ENCODE measurements at places on chromosomes 5 and 9. TPM values are rescaled to one million over a fixed set of nuclear protein-coding genes. Genes with fewer than 3 reads are reported as not detected.

Gene PPWD1
- 16.4 TPM for polyA plus RNA-seq

Gene KCNT1
- polyA plus RNA-seq, result not detected

GRCh38 chr5:143401227-143402016 lies 2.1 kb downstream of the NR3C1 start:
- no peak for DNase-seq

GRCh38 chr5:96880444-96881164 lies 4.3 kb downstream of the ERAP2 start:
- no peak for DNase-seq

DNA sequence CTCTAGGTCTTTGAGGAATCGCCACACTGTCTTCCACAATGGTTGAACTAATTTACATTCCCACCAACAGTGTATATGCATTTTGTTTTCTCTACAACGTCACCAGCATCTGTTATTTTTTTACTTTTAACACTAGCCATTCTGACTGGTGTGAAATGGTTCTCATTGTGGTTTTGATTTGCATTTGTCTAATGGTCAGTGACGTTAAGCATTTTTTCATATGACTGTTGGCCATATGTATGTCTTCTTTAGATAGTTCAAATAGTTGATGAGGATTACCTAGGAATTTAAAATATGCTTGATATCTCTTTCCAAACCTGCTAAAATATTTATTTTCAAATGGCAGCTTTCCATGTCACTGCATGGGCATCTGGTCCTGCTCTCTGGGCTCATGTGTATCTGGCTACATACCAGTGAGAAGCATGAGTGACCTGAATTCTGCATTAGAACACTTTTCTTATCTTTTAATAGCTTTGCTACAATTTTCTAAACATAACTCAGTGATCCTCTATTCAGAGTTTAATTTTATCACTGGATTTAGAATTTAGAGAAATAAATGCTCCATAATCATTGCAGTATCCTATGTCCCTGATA lies 95.8 kb upstream of the ADAMTS16 start:
- DNase-seq, result no peak

DNA sequence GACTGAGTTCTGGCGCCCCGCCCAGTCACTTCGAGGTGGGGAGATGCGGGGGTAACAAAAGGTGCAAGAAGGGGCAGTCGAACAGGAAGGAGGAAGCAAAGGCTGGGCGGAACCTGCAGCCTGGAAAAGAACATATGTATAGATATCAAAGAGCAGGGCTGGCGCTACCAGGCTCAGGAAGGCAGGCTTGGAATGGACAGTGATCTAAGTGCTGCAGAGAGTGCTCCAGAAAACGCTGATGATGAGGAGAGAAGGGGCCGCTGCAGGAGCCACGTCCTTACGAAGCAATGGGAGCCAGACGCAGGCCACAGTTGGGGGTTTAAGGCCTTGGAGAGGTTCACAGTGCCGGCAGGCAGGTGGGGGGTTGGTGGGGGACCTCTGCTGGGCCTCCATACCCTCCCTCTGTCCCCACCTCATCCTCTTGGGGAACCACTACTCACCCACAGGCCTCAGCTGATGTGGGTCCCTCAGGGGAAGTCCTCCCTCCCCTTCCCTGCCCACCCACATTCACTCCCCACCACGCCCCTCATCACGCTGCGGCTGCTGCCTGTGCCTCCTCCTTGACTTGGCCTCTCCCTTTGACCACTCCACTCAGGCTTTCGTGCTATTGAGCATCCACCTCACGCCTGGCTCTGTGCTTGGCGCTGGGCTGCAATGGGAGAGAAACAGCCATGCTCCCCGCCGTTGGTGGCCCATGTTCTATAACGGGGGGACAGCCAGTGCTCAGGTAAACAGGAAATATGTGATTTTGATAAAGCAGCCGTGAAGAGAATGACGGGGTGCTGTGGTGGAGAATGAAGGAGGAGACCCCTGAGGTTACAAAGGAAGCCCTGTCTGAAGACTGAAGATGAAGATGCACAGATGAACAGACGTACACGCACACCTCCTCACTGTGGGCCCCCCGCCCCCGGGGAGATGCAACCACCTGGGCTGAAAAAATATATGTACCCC lies 40.5 kb upstream of the RPL26L1 start:
- DNase-seq, result peak; percentile 68

Gene G3BP1
- 129 TPM for polyA plus RNA-seq

DNA sequence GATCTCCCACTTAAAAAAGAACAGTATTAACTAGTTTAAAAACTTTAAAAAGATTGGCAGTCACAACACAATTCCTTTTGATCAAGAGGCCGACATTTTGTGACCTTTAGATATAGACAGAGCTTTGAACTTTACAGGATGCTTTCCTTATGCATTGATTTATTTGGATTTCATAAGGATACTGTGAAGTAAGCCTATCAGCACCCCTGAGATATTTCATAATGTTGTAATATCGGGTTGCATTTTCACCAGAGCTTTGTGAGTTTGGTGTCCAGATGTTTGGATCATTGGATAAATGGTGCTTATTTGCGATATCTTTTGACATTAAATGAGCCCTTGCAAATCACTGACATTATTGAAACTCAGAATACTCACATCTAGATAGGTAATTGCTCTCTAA lies 7.7 kb downstream of the PALM2AKAP2 start:
- DNase-seq, result no peak

GRCh38 chr9:68720656-68721313 lies 15.7 kb downstream of the PIP5K1B start:
- no peak for DNase-seq

GRCh38 chr9:133160742-133161546 lies 2.8 kb downstream of the GBGT1 start:
- DNase-seq, result peak; percentile 38

DNA sequence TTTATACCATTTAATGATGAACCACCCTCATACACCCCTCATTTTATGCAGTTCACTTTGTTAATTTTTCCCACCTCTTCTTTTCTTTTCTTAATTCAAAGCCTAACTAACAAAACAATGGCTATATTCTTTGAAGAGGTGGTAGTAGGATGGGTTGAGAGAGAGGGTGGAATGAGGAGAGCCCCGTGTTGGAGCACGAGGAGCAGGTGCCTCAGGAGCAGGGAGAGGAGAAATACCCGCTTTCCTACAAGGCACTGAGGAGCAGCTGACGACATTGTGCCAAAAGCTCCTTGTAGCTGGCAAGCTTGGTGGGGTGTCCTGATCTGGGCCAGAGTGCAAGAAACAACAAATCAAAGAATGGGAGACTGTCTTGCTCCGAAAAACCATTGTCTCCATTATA lies 129.6 kb downstream of the HTR4 start:
- no peak for DNase-seq

Gene PCDHGC5
- polyA plus RNA-seq, result not detected

DNA sequence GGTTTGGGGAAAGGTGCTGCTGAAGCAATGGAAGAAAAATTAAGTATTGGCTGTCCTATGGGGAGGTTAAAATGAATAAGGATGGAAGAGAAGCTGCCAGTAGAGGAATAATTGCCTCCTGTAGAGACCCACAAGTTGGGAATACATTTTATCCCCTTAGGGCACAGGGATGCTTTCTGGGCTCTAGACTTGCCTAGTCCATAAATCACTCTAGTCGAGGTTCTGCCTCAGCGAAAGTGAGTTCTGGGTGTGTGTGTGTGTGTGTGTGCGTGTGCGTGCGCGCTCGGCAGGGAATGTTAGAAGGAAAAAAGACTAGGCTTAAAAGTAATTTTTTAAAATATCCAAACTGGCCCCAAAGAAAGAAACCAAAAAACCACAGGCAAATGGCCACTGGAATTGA lies 291.6 kb downstream of the DOCK8 start:
- no peak for DNase-seq

GRCh38 chr9:102796244-102796643 lies 198.9 kb upstream of the CYLC2 start:
- DNase-seq, result no peak

DNA sequence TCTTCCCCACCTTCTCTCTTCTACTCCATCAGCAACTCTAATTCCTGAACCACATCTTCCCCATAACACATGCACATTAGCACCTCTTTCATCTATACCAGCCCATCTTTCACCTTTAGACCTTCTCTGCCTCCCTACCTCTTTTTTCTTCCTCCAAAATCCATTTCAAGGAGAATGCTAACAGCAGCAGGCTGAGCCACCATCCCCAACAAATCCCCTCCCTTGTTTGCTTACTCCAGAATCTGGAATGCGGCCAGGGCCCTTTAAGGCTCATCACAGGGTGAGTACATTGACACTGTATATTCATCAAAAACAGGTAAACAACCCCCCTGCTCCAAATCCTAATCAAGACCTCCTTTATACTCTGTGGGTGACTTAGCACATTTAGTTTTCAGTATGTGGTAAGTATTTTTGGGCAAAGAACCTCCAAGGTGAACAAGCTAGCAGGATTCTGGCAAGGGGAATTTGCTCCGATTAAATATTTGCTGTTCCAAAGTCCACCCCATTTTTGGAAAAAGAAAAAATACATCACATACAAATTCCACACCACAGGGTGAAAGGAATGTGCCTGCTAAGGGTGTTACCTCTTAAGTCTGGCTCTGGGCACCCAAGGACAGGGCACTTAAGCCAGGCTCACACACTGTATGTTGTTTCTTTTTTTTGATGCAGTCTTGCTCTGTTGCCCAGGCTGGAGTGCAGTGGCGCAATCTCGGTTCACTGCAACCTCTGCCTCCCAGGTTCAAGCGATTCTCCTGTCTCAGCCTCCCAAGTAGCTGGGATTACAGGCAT lies 71.4 kb downstream of the SERINC5 start:
- no peak for DNase-seq

DNA sequence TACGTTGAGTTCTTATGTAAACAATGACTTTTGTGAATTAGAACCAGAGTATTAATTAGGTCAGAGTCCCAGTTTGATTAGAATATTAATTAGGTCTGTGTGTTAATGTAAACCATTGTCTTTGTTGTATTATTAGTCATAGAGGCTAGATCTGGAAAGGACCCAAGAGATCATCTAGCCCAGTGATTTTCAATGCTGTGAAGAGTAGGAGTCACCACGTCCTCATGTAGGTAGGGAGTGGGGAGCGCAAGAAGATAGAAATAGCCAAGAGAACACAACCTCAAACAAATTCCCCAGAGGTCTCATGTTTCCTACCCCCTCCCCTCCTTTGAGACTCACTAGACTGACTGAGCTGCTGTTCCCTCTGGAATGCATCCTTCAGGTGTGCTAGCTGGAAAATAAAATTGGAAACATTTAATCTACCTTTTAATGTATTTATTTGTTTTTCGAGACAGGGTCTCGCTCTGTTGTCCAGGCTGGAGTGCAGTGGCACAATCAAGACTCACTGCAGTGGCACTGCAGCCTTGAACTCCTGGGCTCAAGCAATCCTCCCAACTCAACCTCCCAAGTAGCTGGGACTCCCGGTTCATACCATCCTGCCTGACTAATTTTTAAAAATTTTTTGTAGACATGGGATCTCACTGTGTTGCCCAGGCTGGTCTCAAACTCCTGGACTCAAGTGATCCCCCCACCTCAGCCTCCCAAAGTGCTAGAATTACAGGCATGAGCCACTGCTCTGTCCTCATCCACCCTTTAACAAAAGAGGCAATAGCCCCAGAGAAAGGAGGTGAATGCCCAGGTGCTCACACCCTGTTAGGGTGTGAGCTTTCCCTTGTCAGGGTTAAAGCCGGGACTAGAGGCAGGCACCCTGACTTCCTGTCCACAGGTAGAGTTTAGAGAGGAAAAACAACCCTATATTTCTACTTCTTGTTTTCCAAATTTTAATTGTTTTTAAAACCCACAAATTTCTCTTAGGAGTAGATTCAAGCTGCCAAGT lies 92.9 kb downstream of the INIP start:
- no peak for DNase-seq

Gene SH2D3C
- 18.7 TPM for polyA plus RNA-seq

Gene GNA14
- polyA plus RNA-seq, result not detected

Gene PANK3
- 13.1 TPM for polyA plus RNA-seq

GRCh38 chr5:151345187-151345807 lies 2.1 kb downstream of the SLC36A2 start:
- DNase-seq, result no peak

DNA sequence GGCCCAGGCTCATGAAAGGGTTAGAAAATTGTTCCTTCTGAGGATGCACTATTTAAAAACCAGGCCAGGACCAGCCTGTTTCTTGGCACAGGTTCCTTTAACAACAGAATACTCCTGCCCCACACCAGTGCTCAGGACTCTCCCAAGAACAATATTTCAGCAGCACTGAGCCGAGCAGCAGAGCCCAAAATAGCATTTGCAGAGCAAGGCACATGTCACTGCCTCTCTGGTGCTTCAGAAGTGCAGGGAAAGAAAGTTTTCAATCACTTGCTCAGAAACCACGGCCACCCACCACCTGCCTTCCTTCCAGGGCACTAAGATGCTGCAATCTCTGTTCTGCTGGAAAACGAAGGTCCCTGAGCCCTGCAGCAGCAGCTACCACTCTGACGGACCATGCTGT lies 77.6 kb downstream of the SIL1 start:
- no peak for DNase-seq

DNA sequence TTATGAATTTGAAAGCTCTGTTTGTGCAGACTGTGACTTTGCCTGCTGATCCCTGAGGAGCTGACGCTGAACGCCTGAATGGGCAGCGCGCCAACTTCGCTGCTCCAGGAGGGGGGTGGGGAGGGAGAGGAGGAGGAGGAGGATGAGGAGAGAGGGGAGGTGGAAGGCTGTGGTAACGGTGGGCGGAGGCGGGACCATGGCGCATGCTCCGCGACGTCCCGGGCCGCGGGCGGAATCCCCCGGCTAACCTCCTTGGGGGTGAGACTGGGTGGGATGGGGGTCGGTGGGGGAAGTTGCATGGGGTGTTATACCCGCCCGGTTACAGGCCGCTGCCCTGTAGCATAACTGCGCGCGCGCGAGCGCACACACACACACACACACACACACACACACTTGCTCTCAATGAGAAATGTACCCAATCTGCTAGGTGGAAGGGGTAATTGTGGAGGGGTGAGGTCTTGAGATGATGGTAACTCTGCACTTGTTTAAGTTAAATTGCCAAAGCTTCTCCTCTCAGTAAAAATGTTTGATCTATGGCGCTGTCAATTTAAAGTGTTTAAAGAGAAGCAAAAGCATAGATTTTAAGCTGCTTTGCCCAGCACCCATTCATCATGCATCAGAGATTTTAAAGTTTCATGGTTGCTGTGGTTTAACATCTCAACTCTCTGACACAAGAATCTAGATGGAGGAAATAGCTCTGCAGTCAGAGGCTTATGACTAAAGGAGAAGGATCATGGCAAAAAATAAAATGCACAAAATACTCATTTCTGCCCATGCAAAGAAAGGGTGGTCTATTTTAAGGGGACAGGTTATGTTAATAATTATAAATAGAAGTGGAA lies 76.6 kb upstream of the TBCA start:
- peak; percentile 48 for DNase-seq

- no peak for DNase-seq
Measured at GRCh38 chr9:110797611-110798010, 129.0 kb downstream of the MUSK start.

GRCh38 chr5:51380603-51381207 lies 2.5 kb upstream of the ISL1 start:
- DNase-seq, result no peak

Gene UAP1L1
- polyA plus RNA-seq, result 1.3 TPM
